Left cardiac atrium (tissue), 4 donors: ENCODE measurements at places on chromosomes 2 and 18. TPM values are rescaled to one million over a fixed set of nuclear protein-coding genes. Genes with fewer than 3 reads are reported as not detected.

GRCh38 chr2:230124757-230125431 is 56.2 kb upstream of the SLC16A14 start:
- peak; percentile 35 for DNase-seq

The CDKL4 gene
- 0.84 TPM for total RNA-seq

The IL37 gene
- not detected for total RNA-seq

The ELMOD3 gene
- total RNA-seq = 15.4 TPM

- DNase-seq = no peak
Observed at GRCh38 chr2:3870222-3870621, 166.8 kb downstream of the DCDC2C start.
